ENCODE measurements at places on chromosomes 6 and 20.
A peak's percentile ranks its signal among the peaks of the same experiment; 100 is the strongest.

DNA sequence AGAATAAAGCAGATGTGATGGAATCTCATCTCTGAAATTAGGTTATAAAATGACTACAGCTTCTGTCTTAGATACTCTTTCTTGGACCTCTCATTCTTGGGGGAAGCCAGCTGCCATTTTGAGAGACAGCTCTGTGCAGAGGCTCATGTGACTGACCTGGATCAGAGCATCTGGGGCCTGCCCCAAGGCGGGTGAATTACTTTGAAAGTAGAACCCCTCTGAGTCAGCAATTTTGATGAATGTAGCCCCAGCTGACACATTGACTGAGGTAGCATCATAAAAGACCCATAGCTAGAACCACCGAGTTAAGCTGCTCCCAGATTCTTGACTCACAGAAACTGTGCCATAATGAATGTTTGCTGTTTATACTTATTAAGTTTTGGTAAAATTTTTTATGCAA lies 124.5 kb downstream of the THEMIS start:
- DNase-seq, result no peak

DNA sequence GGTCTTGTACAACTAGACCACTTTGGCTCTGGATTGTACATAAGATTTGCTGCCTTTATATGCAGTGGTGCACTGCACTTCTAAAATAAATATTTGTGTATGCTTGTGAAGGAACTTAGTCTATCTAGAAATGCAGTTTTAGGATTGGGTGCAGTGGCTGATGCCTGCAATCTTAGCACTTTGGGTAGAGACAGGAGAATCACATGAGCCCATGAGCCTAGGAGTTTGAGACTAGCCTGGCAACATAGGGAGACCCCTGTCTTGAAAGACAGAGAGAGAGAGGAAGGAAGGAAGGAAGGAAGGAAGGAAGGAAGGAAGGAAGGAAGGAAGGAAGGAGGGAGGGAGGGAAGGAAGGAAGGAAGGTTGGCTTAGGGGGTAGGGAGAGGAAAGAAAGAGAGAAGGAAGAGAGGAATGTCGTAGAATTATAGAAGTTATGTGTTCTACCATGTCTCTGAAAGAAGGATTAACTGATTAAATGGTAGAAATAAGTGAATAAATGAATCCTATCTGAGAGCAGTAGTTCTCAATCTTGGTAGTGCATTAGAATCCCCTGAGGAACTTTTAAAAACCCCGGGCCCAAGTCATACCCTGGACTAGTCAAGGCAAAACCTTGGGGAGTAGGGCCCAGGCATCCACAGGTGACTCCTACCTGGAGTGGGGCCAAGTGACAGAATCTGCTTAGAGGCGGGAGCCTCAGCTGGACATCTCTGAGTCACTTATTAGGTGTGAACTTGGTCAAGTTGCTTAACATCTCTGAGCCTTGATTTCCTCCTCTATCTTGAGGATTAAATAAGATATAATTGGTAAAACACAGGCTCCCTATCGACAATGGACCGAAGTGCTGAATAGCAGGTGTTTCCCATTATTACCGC lies 130.3 kb downstream of the ZNF217 start:
- DNase-seq, result no peak

DNA sequence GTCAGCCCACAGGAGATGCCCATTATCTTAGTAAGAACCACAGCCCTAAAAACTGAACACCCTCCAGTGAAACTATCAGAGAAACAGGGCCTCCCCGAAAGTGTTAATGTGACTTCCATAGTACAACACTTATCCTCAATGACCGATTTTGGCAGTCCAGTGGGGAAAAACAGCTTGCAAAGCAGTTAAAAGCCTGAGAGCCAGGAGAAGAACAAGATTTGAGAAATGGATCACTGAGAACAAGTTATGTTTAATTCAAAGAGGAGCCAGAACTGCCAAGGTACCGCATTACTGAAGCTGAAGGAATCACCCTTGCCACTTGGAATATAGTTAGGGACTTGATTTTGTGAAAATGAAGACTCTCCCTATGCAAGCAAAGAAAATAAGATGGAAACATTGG lies 236.9 kb downstream of the QKI start:
- DNase-seq, result no peak

DNA sequence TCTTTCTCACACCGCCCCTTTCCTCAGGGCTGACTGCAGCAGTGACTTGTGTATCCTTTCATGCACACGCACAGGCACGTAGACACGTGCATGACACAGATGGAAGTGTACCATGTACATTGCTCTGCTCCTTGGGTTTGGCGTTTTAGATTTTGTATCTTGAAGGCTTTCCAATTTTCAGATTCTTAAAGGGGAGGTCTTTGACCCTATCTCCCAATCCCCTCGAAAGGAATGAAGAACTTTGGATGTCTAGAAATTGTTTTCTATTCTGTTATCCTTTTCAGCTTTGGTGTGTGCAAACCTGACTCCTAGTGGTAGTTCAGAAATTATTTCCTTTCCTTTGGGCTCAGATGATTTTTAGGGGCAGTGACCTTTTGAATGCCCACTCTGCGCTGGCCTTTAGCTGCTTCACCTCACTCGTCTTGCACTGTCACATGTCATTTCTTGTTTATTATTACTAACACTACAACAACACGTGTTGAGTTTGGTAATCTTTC lies 63.0 kb downstream of the HIVEP1 start:
- DNase-seq, result no peak

DNA sequence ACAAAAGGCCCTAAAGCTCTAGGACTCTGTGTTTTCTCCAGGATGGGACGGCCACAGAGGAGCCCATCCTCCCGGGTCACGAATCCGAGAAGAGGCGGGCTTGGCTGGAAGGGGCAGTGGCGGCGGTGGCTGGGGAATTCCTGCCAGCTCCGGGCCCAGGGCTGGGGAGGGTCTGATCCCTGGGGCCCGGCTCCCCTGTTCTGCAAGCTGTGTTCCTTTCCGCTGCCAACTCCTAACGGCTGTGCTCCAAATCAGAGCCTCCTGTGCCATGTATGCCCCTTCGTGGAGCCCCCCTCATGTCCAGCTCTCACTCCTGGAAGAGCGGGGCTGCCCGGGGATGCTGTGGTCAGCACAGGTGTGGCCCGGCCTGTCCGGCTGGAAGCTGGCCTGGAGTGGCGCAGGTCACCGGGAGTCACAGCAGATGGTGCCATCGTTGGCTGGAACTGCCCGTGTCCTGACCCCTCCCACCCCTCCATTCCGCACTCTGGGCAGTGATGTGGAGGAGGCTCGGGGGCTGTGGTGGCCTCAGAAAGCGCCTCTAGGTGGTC lies 88.2 kb upstream of the MPC1 start:
- no peak for DNase-seq

GRCh38 chr6:9140172-9140571 lies 704.8 kb upstream of the SLC35B3 start:
- no peak for DNase-seq

DNA sequence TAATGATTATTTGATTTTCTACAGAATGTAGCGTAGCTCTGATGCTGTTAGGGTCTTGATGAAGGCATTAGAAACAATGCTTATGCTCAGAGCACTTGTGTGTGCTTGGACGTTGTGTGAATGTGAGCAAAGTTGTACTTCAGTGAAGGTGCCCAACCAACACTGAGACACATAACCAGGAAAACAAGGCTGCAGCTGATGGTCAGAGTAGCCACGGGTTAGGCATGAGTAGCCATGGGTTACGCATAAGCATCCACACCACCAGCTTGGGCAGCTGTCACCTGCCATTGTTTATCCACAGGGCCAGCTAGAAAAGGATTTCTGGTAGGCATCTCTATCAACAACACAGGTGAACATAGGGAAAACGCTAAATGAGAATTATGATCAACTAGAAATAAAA lies 326.6 kb downstream of the NRN1 start:
- no peak for DNase-seq

- DNase-seq, result no peak
These were observed 1.9 kb downstream of the HM13 start for GRCh38 chr20:31516166-31516565.

- DNase-seq, result no peak
These were observed 266.5 kb downstream of the C6orf118 start for GRCh38 chr6:165042912-165043311.

DNA sequence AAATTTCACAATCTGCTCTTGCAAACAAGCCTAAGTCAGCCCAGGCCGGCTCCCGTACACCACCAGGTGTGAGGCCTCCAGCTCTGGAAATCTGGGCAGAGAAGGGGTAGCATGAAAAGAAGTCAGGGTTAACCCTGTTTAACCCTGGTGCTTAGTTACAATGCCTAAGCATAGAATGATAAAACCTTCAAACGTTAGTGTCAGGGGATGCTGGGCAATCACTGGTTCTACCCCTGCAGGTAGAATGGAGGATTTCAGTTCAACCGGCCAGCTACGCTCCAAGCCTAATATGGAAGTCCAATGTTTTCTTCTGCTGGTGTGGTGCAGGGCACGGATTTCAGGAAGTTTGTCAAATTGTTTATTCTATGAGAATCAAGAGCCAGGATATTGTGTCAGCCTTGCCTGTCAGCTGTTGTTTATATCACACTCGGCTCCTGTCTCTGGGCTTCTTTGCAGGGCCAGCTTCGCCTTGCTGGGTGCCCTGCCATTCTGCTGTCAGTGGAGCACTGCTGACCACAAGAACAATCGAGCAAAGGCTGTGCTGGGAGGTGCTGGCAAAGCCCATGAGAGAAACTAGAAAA lies 20.2 kb upstream of the CD93 start:
- DNase-seq, result no peak

DNA sequence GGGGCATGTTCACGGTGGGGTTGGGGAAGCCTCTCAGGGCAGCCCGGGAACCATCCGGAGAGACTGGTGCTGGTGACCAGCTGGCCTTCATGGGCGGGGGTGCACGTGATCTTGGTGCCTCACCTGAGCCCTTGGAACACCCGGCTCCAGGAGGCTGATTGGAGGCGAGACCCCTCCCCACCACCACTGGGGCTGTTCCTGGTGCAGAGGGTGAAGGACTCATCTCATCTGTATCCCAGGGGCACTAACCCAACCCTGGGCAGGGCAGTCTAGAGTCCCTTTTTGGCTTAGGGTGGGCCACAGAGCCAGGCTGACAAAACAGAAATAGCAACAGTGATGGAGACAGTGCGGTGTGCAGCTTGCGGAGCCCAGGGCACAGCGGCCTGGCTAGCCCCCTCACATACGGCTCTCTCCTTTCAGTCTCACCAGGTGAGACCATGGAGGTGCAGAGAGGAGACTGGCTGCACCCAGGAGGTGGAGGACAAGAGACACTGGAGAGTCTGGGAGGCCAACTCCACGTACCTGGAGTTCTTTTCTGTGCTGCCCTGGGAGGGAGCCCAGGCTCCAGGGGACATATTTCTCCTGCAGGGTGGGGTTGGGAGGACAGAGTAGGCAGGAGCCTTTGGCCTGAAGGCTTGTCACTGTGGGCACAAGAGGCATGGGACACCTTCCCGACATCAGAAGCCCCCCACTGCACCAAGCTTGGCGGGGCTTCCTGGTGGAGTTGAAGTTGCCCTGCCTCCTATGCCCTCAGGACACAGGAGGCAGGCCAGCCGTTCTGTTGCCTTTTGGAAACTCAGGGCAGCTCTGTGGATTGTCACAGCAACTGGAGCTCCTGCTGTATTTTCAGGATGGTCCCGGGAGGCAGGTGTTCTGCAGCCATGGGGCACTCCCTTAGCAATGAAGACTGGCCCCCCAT lies 106.0 kb downstream of the SYCP2 start:
- no peak for DNase-seq

DNA sequence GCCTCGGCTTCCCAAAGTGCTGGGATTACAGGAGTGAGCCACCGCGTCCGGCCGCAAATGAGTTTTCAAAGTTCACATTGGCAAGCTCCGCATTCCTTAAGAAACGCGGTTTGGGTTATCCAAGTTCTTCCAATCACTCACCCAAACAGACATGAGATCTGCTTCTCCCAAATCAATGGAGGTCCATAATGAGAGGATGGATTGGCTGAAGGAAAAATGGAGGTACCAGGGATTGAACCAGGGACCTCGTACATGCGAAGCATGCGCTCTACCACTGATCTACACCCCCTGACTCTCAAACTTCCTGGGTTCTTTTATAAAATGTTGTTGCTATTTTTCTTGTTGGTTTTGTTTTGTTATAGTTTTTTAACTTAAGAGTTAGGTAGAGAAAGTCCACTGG lies 170.0 kb downstream of the GPX5 start:
- DNase-seq, result no peak

DNA sequence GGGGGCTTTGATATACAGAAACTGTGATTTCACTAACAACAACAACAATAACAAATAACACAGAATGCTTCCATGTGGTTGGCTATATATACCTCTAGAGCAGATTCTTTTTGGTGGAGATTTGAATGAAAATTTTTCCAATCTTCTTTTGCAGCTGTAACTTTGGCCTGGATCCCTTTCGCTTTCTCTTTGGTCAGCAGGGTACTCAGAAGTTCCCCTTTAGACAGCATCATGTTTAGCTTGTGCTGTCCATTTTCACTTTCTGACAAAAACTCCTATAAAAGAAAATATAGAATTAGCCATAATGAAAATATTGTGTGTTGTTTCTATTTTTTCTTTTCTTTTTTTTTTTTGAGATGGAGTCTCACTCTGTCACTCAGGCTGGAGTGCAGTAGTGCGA lies 264.2 kb downstream of the SYNE1 start:
- no peak for DNase-seq

- DNase-seq, result no peak
These were observed 16.9 kb upstream of the TGM2 start for GRCh38 chr20:38181971-38182370.

- DNase-seq, result peak; percentile 51
These were observed 11.8 kb upstream of the SCAF8 start for GRCh38 chr6:154721460-154721859.
